ENCODE measurements at places on chromosomes 11 and 22.

- peak; percentile 44 for DNase-seq
Measured at GRCh38 chr11:2533587-2534133, 88.9 kb downstream of the KCNQ1 start.

- DNase-seq: peak; percentile 65
Measured at GRCh38 chr11:117179048-117179999, 781 bp downstream of the SIDT2 start.

- DNase-seq: no peak
Measured at GRCh38 chr11:112525270-112525669, 264.6 kb upstream of the PLET1 start.

DNA sequence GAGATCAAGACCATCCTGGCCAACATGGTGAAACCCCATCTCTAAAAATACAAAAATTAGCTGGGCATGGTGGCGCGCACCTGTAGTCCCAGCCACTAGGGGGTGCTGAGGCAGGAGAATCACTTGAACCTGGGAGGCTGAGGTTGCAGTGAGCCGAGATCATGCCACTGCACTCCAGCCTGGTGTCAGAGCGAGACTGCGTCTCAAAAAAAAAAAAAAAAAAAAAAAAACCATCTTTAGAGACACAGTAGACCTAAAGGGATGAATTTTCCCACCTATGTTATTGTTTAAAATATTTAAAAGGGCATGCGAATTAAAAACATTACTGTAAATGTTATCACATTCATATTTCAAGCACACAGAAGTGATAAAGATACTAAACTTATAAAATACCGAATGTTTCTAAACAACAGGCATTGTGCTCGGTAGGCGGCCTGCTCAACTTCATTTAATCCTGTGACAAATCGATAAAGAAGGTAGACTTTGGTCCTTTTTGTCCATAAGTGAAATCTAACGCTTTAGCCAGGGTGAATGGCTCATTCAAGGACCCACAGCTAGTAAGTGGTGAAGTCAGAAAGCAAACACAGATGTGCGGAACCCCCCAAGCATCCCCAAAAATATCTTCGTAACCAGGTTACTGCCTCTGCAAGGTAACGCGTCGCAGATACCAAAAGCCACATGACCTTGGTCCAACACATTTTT lies 16.1 kb downstream of the NCAPD3 start:
- DNase-seq: peak; percentile 80

DNA sequence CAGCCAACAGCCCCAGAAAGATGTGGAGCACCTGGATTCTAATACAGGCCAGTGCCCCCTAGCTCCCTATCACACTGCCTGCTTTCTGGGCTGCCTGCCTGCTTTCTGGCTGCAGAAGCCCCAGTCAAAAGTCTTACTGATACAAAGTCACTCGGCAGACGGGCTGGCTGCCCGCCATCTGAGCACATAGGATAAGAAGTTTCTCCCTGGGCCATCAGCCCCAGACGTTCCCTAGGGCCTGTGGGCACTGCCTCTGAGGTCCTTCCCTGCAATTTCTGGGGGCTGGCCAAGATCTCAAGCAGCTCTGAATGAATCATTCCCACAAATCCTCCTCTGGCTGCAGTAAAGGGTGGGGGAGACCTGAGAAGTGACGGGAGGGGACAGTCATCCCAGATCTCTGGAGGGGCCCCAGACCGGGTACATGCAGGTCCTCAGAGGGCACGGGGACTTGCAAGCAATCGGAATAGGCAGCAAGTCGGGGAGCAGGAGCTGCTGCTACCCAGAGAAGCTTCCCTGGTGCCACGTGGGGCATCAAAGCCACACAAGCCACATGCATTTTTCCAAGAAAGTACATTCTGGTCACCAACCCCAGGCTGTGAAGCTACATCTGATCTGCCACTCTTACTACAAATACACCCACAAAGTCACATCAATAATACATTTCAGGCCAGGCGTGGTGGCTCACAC lies 4.7 kb downstream of the TPST2 start:
- no peak for DNase-seq

DNA sequence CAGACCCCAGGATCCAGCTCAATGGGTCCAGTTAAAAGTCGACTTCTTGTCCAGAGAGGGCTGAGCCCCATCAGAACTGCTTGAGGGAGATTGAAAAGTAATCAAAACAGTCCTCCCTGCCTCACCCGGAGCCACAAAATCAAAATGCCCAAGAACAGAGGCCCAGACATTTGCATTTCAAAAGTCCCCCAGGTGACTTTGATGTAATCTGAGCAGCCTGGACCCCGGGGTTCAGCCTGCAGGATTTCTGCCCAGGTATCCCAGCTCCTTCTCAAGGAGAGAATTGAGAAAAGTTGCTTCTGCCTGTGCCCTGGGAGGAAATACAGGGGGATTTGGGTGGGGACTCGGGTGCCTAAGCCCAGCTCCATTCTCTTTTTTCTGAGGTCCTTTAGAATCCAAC lies 1385.0 kb downstream of the TBC1D22A start:
- no peak for DNase-seq

GRCh38 chr11:82907371-82907770 lies 5.8 kb downstream of the DDIAS start:
- no peak for DNase-seq

- DNase-seq: no peak
Measured at GRCh38 chr22:36544107-36544620, 15.2 kb upstream of the EIF3D start.

- DNase-seq: no peak
Measured at GRCh38 chr11:71158936-71159335, 93.4 kb downstream of the SHANK2 start.

DNA sequence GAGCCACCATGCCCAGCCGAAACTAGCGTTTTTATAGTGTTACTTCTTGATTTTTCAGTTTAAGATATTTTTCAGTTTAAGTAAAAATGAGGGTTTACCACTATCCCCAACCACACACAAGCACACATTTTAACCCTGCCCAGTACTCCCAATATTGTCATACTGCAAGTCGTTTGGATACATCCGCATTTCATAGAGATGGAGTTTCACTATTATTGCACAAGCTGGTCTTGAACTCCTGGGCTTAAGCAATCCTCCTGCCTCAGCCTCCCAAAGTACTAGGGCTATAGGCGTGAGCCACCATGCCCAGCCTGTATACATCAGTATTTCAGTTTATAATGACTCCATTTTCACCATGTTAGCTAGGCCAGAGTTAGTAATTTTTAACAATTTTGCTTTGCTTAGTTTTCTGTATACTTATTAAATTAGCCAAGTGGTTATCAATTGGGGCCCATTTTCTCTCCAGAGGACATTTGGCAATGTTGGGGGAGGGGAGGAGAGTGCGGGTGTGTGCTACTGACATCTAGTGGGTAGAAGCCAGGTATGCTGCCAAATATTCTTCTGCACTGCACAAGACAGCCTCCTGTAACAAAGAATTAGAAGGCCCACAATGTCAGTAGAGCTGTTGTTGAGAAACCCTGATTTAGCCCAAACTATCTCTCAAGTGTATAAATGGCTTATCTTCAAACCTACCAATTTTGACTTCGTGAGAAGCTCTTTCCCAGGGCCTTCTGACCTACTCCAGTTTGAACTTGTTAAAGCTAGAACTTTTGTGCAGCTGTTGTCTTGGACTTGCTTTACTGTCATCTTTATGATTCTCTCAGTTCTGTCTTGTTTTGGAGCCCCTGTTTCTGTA lies 7.3 kb downstream of the USP47 start:
- DNase-seq: peak; percentile 61

- no peak for DNase-seq
Measured at GRCh38 chr22:32745996-32746322, 55.5 kb upstream of the TIMP3 start.

DNA sequence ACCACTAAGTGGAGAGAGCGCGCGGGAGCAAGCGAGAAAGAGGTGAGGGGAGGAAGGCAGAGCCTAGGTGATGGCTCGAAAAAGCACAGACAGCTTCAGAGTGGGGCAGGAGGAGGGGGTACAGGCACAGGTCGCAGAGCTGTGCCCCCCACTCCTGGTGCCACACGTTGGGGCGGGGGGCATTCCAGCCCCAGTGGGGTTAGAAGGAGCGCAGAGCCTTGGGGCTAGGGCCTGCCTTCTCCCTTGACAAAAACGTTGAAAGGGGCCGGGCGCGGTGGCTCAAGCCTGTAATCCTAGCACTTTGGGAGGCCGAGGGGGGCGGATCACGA lies 41.6 kb upstream of the ISX start:
- no peak for DNase-seq

- DNase-seq: peak; percentile 46
Measured at GRCh38 chr22:41681616-41682015, 7.1 kb downstream of the SNU13 start.

DNA sequence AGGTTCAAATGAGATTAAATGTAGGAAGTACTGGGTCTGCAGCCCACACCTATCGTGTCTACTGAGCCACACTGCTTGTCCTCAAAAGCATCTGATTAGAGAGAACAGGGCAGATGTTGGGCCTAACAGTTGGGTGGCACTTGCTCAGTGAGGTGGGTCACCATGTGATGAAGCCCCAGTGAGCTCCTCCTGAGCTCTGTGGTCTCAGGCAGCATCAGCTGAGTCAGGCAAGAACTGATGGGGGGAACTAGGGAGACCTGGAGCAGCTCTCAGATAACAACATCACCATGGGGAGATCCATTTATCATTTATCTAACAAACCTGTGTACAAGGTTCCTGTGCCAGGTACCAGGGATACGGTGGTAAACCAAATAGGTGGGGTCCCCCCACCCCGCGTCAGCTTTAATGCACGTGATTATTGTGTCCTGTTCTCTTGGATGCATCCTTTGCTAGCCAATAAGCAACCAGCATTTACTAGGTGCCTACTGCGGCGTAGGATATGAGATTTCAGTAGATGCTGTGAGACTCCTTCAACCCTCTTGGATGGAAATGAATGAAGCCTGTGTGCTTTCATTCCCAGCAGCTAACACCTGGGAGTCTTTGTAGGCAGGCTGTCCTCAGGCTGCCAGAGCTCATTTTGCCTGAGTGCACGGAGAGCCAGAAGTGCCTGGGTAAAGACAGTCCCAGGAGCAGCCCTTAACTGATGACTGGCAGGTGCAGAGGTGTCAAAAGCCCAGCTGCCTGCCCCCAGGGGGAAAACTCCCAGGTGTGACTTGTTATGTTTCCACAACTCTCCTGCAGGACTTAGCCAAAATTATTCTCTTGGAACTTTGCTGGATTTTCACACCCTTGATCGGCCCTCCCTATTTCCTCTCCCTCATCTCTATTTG lies 73.6 kb upstream of the NARS2 start:
- DNase-seq: no peak

DNA sequence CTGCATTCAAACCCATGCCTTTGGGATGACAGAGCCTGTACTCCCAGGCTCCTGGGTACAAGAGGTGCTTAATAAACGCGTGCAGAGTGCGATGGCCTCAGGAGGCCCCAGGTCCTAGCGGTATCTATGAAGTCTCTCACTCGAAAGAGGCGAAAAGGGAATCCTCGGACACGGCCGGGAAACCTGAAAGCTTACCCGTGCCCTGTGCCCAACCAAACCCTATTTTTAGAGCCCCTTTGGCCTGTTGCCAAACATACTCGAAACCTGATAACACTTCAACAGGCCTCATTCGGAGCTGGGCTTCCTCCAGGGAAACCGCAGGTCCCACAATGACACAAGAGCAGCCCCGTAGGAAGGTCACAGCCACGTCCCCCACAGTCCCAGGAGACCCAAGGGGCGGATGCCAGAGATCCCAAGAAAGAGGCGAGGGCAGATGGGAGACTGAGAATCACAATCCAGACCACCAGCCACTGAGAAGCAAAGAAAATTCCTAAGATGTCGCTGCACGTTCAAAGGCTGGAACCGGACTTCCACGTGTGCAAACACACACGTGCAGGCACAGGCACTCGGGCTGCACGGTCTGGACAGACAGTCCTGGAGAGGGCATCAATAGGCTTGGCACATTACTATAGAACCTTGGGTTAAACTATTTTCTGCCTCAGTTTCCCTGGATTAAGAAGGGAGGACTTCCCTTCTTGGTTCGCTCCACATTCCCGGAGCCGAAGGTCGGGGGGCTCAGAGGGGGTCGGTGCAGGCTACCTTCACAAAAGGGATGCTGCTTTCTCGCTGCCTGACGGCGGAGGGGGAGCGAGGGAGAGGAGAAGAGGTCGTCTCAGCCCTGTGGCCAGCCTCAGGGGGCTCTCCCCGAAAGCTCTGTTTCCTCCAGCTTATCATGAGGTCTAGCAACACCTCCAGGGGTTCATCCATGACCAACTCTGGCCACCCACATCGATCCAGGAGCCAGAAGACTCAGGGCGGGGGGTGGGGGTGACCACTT lies 8.2 kb downstream of the PDGFB start:
- peak; percentile 70 for DNase-seq

DNA sequence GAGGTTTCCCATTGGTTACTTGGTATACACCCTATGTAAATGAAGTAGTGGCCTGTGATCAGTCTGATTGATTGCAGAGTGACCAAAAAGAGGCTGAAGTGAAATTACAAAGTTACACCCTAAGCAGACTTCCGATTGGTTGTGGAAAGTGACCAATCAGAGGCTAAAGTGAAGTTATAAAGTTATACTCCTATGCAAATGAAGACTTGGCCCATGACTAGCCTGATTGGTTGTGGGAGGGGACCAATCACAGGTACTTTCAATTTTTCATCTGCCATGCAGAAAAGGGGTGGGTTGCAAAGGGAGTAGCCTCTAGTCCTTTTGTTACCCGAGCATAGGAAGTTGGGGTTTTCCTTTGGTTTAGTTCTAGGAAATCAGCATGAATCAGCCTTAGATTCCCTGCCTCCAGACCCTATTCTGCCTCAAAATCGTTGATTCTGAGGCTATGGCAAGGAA lies 18.1 kb upstream of the CSTF3 start:
- no peak for DNase-seq

- DNase-seq: peak; percentile 20
Measured at GRCh38 chr11:61580271-61580888, 496 bp downstream of the SYT7 start.

GRCh38 chr11:98720951-98721350 lies 299.8 kb upstream of the CNTN5 start:
- no peak for DNase-seq

GRCh38 chr11:1283091-1283511 lies 26.3 kb downstream of the TOLLIP start:
- DNase-seq: no peak

DNA sequence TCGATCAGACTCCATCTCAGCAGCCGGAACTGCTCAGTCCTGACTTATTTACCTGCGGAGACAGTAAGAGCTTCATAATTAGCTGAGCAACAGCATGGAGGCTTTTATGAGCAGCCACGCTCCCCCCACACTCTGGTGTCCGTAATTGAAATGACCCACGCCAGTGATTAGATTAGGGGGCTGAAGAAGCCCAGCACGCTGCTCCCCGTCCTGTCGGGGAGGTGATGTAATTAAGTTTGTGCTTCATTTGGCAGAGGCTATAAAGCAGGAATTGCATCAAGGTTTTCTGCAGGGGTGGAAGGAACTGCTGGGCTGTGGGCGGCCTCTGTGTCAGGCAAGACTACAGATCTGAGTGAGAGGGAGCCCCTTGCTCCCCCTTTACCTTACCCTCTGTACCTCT lies 22.8 kb upstream of the HTR3A start:
- DNase-seq: no peak

- no peak for DNase-seq
Measured at GRCh38 chr22:27004434-27004833, 347.0 kb downstream of the MIAT start.
